ENCODE measurements at places on chromosomes 16 and 17.

GRCh38 chr17:61385577-61386236 is 13.9 kb upstream of the TBX2 start:
- DNase-seq, result no peak

DNA sequence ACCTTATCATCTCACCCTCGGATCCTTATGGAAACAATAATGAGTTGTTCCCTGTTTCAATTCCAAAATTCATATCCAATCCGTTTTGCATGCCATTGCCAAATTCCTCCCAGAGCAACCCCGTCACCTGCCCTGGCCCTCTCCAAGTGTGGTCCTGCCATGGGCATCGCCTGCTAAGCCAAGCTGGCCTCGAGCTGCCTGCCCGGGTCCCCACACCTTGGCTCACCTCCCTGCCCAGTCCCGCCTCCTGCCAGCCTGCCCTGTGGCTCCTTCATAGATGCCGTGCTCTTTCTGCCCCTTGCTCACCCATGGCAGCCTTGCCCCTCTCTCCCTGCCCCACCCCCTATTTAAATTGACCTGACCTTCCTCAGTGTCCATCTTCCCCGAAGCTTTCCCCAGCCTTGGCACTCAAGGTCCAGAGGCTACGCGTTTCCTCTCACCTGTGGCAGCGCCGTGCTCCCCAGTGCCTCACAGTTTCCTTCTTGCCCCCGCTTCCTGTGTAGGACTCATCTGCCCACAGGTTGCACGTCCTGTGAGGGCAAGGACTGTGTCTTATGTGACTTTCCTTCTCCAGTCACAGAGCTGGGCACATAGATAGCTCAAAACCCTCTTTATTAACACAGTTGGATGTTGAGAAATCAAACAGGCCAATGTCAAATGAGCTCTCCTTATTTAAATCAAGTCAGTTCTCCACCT is 12.7 kb downstream of the MAPT start:
- no peak for DNase-seq

- no peak for DNase-seq
Measured at GRCh38 chr17:65593855-65594845, 32.7 kb upstream of the AXIN2 start.

DNA sequence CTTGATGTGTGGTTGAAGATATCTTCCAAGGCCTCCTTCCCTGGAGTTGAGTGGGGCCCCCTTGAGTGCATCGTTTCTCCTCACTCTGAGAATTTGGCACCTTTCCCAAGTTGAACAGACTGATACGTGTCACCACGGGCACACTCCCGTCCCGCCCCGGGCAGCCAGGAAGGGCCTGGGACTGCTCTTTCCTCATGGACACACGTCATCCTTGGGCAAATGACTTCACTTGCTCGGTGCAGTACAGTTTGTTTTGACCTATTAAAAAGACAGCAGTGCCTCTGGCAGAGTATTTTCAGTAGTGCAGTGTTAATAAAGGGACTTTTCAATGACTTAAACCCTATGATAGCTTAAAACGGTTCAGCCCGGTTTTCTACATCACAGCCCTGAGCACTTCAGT is 59.9 kb downstream of the SEC14L1 start:
- no peak for DNase-seq

Measured in fibroblast of the conjunctiva (primary cell).